RWPE1 (cell line): ENCODE measurements at places on chromosomes 2 and 18.

DNA sequence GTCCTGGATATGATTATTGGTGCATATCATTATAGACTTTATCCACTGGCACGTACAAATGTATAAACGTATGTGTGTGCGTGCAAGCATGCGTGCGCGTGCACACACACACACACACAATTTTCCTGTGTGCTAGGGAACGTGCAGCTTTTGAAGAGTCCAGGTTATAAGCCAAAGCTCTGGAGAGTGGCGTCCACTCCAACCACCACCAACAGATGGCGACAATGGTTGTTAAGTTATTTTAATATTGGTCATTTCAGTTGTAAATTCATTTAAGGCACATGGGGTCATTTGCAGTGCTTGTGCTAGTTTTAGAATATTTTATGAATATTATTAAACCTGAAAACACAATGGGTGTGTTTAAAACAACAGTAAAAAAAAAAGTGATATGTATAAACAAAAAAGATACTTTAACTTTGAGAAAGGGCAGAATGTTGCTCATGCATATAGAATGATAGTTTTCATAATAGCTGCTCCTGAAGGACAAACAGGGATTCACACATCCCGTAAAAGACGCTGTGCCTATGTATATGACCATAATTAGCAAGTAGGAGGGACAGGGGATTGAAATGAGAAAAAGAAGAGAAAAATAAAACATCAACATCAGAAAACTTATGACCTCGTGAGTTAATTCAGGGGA lies 124.2 kb upstream of the ITGB6 start:
- DNase-seq = peak; percentile 44

DNA sequence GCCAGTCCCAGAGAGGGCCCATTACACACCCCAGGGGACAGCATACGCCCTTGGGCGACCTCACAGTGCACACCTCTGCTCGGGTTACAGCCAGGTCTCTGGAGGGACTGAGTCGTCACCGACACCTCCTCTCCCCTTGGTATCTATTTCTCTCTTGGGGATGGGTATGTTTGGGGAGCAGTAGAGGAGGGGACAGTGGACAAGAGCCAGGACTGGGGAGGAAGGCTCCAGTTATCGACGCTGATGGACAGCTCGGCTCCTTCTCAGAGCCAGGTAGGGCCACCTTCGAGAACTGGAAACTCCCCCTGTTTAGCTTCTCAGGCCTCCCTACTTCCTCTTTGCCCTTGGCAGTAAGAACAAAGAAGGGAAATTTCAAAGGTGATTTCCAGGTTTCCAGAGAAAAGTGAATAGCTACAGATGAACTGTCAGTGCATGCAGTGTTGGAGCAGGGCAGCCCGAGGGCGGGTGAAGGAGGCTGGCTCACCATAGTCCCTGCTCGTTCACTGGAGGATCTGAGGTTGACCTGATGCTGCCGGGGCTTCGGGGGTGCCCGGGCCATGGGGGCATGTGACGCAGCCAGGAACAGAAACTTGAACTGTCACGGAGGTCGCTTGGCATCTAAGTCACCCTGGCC lies 4.4 kb upstream of the SEMA4C start:
- no peak for DNase-seq

- no peak for DNase-seq
These were observed 72.7 kb upstream of the CCDC68 start for GRCh38 chr18:55031979-55032378.

DNA sequence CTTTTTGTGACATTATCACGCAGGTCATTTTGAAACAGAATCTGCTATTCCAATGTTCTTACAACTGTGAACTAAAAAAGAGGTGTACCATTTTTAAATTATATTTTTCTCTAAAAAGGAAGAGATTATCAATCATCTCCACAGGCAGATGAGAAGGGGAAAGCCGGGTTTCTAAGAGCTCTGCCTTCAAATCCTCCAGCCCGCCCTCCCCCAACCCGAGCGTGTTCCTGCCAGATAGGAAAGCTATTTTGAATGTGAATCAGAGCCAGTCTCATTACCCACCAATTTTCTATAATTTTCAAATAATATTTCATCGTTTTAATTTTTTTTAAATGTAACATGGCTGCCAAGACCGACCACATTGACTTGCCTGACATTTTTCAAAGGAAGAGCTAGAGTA lies 65.9 kb downstream of the KCNF1 start:
- no peak for DNase-seq

DNA sequence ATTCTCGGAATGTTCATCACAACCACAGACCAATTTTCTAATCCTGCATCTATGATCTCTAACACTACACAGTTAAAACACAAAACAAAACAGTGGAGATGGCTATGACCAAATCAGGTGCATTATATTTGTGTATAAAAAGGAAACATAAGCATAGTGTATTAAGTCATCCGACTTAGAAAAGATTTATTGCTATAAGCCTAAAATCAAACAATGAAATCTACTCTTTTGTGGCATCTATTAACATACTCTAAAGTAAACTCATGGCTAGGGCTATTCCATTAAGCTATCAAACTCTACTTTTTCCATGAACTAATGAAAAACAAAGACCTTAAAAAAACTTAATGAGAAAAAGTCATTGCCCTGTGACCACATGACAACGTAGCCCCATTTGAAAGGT lies 8.7 kb downstream of the SP3 start:
- no peak for DNase-seq

GRCh38 chr2:34632327-34632726 lies 1033.2 kb upstream of the FAM98A start:
- DNase-seq = no peak

GRCh38 chr18:73859837-73860397 lies 287.7 kb downstream of the FBXO15 start:
- DNase-seq = no peak

- DNase-seq = no peak
These were observed 28.9 kb downstream of the ABCB11 start for GRCh38 chr2:169002161-169002738.

DNA sequence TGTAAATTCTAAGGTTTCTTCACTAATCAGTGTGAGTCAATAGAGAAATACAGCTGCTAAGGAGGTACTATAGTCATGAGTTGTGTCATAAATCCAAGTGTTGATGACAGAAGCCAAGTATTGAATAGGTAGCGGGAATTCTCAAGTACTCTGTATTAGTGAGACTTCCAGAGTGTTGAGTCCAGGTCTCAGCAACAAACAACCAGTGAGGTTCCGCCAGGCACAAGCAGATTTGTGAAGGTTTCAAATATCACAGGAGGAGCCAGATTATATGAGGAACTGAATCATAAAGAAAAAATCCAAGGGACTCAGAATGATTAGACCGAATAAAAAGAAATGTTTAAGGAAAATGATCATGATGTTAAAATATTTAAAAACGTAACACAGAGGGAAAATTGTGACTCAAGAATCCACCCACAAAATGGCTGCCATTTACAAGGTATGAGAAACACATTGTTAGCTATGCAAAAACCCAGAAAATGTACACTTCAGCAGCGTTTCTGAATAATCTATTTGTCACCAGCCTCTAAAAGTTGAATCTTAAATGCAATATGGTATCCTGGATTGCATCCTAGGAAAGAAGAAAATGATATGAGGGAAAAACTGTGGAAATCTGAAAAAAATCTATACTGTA lies 27.3 kb upstream of the EVA1A start:
- peak; percentile 60 for DNase-seq

GRCh38 chr18:4455113-4455811 lies at the start of gene DLGAP1:
Gene DLGAP1 (minus strand): TSS chr18:4455307.
- DNase-seq = no peak

DNA sequence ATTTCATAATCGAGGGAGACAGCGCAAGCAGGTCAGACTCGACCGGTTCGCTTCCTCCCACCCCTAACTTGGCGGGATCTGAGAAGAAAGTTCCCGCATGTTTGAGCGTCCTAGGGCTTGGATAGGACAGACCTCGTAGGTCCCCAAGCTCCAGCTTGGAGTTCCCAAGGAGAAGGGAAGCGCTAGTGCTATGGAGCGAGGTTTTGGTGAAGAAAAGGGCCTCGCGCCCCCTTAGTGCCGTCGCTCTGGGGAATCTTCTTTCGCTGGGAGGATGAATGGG lies 11.6 kb upstream of the SKOR2 start:
- no peak for DNase-seq

GRCh38 chr2:10469301-10469700 lies 21.2 kb upstream of the ODC1 start:
- DNase-seq = no peak

- no peak for DNase-seq
These were observed 15.3 kb downstream of the LAPTM4A start for GRCh38 chr2:20035955-20036666.

DNA sequence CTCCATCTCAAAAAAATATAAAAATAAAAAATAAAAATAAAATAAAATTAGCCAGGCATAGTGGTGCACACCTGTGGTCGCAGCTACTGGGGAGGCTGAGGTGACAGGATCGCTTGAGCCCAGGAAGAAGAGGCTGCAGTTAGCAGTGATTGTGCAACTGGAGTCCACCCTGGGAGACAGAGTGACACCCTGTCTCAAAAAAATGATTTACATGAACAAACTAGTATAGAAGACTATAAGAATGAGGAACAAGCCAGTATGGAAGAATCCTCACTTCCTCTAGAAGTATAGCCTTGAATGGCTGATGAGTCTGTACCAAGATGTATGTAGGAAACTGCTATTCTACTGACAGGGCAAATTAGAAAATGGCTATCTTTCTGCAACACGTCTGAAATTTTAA lies 10.9 kb downstream of the YES1 start:
- DNase-seq = no peak

DNA sequence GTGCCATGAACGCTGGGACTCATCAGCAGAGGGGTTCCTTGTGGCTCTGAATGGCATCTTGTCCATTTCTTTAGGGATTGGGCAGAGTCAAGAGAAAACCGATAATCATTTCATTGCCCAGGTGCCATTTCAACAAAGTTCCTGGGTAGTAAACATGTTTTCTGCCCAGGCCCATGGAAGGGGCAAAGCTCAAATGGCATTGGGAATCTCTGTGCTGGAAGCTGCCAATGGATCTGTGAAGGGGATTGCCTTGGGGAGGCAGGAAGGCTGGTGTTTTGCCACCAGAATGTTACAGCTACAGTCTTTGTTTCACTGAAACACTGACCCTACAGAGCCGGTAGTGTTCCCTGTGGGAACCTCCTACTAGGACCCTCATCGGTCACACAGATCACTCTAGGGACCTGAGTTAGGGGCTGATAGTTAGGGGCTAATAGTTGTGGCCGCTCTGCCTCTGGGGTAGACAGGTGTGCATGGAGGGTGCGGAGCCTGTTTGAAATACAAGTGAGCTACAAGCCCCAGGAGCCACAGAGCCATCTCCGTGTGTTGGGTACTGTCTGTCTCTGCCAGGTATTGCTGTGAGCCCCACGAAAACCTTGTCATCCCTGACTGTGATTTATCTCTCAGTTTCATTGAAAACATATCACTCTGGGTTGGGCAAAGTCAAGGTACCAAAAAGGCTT lies 224.4 kb upstream of the COPS8 start:
- no peak for DNase-seq

- no peak for DNase-seq
These were observed 138.6 kb downstream of the GLI2 start for GRCh38 chr2:120873958-120874887.

- DNase-seq = no peak
These were observed 434.3 kb upstream of the TNP1 start for GRCh38 chr2:217294211-217294610.

- no peak for DNase-seq
These were observed 505.7 kb upstream of the KLHL29 start for GRCh38 chr2:22879009-22879863.

GRCh38 chr2:85647823-85648526 lies 20.0 kb downstream of the SFTPB start:
- no peak for DNase-seq

- DNase-seq = no peak
These were observed 10.1 kb downstream of the SRSF7 start for GRCh38 chr2:38740851-38741731.

DNA sequence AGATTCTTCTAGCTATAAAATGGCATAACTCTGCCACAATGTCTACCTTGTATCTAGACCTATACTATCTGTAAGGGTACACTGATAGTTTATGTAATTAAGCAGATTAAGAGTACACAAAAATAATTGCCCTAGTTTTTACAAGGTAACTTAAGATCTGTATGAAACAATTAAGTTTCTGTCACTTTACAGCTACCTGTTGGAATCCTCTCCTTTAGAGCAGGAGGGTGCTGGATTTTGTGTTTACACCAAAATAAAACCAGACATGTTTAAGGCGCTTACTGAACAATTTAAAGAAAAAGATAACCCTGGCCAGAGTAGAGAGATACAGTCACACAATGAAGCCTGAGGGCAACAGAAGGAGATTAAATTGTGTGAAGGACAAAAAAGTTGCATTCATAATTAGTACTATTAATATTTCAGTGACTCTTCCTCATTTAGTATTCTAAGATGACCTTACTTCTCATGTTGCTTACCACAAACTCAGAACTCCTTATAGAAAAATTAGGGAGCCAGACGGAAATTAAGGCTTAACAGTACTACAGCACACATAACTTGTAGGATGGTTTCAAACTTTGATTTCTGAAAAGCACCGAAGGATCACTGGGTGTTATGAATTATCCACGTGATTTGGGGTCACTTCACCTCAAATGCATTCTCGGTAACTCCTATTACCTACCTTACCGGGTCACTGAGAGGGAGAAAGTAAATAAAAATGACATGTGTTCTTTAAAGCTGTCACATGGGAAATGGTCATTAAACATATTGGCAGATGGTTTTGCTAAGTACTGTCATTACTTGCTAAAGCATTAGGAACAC lies 1.0 kb downstream of the DARS1 start:
- DNase-seq = no peak

GRCh38 chr2:172774302-172774701 lies 38.7 kb downstream of the RAPGEF4 start:
- DNase-seq = no peak

- DNase-seq = no peak
These were observed 76.0 kb upstream of the ZFP36L2 start for GRCh38 chr2:43302182-43302960.

- no peak for DNase-seq
These were observed 128.4 kb downstream of the IKZF2 start for GRCh38 chr2:213022987-213023386.

DNA sequence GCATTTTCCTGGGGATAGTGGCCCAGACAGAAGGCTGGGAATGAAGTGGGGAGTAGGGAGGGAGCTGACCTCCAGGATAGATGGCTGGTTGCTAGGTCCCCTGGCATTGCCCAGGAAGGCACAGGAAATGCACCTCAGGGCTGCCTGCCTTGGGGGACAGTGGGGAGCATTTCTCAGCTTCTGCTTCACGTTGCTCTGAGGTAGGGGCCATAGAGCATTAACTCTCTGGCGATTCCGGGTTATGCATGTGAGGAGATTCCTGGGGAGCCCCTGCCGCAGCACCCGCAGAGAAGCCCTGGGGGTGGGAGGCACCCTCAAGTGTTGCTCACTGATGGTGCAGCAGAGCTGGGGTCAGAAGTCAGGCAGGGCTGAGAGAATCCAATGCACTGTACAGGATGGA lies 256.5 kb downstream of the CYP26B1 start:
- no peak for DNase-seq
